Left hindlimb (tissue), 1 donor: ENCODE measurements at places on chromosomes 16 and 17.

DNA sequence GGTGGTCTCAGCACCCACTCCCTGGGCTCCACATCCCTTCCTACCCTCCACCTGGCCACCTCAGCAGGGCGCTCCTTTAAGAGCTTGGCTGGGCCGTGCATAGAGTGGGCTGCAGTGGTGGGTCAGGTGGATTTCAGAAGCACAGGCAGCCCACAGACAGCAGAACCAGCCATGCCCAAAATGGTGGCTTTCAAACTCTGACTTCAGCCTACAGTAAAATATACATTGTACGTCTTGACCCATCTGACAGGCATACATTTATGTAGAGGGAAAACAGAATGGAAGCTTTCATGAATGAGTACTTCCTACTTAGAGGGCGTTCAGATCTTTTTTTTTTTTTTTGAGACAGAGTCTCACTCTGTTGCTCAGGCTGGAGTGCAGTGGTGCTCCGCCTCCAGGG is 26.0 kb upstream of the LASP1NB start:
- DNase-seq, result no peak

DNA sequence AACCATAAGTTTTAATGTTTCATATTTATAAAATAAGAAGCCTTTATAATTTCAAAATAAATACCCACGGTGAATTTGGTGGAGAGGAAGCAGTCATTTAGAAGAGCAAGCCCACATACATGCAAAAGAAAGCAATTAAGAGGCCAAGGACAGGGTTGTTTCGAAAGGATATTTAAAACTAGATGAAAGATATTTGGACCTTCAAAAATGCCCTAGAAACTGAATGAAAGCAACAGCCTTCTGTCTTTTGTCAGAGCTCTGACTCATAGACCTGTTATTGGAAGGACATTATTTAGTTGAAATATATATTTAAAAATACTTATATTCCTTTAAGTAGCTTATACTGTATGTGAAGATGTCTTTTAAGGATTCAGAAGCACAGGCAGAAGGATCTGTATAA is 8.6 kb upstream of the METTL9 start:
- no peak for DNase-seq

DNA sequence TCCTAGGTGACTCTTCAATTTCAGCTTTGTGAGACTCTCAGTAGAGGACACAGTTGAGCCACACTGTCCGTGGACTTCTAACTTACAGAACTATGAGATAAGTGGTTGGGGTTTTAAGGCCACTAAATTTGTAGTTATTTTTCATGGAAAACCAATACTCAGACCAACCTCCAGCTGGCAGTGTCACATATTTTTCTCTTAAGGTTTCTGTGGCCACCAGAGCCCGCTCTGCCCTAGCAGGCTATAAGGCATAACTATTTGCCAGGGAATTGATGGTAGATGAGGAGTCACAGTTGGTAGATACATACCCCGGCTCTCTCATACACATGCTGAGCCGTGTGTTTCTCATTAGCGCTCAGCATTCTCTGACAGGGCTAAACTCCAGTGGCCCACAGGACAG is 336.8 kb upstream of the MON1B start:
- no peak for DNase-seq

DNA sequence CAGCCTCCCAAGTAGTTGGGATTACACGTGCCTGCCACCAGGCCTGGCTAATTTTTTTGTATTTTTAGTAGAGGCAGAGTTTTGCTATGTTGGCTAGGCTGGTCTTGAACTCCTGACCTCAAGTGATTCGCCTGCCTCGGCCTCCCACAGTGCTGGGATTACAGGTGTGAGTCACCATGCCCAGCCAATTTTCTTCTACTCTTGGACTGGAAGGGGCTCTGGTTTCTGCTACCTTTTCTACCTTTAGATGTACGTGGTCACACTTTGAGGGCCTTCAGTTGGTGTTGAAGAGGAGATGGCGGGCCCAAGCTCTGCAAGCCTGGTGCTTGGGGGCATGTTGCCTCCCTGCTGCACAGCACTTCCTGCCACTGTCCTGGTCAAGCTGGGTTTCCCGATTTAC is 173.6 kb downstream of the PRKCA start:
- DNase-seq, result no peak

DNA sequence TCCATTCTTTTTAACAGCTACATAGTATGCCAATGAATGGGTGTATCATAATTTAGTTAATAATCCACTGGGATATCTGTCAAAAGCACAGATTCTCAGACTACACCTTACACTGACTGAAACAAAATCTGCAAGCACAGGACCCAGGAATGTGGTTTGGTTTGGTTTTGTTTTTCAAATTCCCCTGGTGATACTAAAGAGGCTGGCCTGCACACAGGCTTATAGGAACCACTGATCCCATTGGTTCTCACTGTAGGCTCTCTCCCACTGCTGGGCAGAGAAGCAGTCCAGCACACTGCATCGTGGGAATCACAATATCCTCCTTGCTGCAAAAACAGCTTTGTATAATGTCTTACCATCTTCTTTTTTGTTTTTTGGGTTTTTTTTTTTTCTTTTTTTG is 67.1 kb downstream of the TEX14 start:
- no peak for DNase-seq

GRCh38 chr17:79338604-79339003 is 264.0 kb downstream of the ENGASE start:
- DNase-seq, result no peak

- no peak for DNase-seq
Observed at GRCh38 chr17:49687878-49688491, 10.1 kb upstream of the SPOP start.

DNA sequence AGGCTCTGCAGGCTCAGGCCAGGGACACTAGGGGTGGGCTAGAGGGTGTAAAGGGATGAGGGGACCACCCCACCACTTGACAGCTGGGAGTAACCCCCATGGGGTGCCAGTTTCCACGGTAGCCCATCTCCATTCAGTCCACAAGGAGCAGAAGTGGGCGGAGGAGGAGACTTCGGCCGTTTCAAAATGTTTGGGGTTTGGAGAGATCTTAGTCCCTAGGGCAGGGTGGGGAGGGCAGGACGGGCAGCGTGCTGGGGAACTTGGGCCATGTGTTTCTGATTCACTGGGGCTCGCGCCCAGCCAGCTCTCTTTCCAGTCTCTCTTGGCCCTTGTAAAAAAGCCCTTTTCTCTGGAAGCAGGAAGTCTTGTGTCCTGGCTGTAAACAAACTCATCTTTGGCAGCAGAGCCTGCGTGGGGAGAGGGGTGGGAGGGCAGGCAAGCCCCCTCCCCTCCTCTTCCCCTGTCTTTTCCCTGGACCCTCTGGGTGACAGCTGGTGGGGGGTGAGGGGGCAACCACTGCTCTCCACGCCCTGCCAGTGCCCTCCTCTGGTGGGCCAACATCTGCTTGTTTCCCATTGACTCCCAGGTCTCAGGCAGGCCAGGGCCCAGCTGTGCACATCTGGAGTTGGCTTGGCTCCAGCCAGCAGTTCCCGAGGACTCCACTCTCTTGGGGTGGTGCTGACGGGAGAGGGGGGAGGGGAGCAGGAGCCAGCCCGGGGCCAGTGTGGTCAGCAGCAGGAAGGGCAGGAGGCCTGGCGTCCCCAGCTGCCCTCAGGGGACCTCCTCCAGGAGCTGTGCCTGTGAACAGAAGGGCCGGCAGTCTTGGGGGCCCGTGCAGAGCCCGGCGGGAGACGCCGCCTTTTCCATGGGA is 8.1 kb downstream of the CYGB start:
- DNase-seq, result peak; percentile 91

GRCh38 chr17:75341784-75342486 is 52.7 kb upstream of the SLC25A19 start:
- no peak for DNase-seq

DNA sequence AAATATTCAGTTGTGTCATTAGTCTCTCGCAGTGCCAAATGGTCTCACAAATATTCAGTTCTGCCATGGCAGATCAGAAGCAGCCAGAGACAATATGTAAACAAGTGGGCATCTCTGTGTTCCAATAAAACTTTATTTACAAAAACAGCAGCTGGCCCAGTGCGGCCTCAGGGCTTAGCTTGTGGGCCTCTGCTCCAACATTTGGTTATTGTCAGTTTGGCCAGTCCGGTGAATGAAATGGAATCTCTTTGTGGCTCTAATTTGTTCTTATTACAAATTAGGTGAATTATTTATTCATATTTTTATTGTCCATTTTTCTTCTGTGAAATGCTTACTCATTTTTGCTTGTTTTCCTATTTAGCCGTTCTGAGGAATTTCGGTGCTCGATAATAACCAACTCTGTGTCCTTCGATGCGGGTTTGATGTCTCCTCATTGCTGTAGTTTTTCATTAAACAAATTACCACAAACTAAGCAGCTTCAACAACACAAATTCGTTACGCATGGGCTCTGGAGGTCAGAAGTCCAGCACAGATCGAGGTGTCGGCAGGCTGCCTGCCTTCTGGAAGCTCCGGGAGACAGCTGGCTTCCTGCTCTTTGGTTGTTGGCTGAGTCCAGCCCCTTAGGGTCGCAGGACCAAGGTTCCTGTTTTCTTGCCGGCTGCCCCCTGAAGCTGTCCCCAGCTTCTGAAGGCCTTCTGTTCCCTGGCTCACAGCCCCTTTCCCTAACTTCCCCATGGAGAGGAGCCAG is 4.1 kb upstream of the SLC38A10 start:
- DNase-seq, result no peak

GRCh38 chr16:24721830-24722238 is 7.6 kb upstream of the TNRC6A start:
- DNase-seq, result no peak

- DNase-seq, result no peak
Observed at GRCh38 chr17:2995886-2996809, 67.3 kb downstream of the OR1D5 start.

DNA sequence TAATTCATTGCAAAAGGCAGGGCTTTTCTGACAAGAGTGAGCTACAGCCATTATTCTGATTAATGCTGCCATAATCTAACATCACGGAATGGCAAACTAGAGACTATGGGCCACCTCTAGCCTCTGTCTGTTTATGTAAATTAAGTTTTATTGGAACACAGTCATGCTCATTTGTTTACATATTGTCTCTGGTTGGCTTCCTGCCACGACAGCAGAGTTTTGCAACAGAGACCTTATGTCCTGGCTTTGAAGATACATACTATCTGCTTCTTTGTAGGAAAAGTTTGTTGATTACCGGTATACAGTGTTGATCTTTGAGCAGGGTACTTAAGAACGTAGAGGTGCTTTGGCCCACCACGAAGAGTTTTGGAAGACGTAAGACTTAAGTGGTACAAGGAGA is 715.9 kb upstream of the RBFOX1 start:
- no peak for DNase-seq

DNA sequence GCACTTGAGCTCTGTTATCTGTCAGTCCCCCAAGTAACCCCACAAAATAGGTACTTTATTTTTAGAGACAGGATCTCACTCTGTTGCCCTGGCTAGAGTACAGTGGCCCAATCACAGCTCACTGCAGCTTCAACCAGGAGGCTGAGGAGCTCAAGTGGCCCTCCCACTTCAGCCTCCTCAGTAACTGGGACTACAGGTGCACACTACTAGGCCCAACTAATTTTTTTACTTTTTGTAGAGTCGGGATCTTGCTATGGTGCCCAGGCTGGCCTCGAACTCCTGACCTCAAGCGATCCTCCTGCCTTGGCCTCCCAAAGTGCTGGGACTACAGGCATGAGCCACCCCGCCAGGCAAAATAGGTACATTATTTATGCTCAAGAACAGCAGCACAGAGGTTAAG is 99.6 kb downstream of the MGAT5B start:
- no peak for DNase-seq

GRCh38 chr16:3401719-3402397 is 843 bp downstream of the ZNF174 start:
- no peak for DNase-seq

GRCh38 chr17:12046786-12047185 is 26.1 kb downstream of the MAP2K4 start:
- no peak for DNase-seq

- no peak for DNase-seq
Observed at GRCh38 chr17:15513058-15513791, 45.8 kb upstream of the CDRT4 start.

DNA sequence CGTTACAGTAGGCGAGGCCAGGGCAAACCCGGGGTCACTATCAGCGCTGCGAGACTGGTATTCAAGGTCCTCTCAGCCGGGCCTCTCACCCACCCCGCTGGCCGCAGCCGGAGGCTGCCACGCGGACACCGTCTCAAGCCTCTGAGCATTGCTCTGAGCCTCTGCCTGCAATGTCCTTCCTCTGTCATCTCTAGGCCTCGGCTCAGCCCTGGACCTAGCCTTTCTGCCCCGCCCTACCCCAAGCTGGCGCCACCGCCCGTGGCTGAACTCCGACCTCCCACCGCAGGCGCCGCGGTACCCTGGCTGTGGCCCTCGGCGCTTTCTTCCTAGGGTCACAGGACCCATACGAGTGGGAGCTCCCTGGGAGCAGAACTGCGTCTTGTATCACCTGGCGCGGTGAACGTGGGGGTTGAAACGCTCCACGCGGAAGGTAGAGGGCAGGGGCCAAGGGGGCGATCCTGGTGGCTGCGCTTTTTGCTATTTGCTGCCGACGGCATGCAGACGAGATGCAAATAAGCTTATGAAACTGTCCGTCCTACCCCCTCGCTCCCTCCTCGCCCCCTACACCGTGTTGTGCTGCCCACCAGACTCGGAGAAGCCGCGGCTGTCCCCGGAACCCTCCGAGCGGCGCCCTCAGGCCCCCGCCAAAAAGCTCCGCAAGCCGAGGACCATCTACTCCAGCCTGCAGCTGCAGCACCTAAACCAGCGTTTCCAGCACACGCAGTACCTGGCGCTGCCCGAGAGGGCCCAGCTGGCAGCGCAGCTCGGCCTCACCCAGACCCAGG is 3.7 kb downstream of the DLX4 start:
- no peak for DNase-seq

- DNase-seq, result peak; percentile 64
Observed at GRCh38 chr16:84754353-84754856, 54.6 kb downstream of the USP10 start.

- no peak for DNase-seq
Observed at GRCh38 chr17:57999496-58000017, 7.5 kb downstream of the SRSF1 start.

DNA sequence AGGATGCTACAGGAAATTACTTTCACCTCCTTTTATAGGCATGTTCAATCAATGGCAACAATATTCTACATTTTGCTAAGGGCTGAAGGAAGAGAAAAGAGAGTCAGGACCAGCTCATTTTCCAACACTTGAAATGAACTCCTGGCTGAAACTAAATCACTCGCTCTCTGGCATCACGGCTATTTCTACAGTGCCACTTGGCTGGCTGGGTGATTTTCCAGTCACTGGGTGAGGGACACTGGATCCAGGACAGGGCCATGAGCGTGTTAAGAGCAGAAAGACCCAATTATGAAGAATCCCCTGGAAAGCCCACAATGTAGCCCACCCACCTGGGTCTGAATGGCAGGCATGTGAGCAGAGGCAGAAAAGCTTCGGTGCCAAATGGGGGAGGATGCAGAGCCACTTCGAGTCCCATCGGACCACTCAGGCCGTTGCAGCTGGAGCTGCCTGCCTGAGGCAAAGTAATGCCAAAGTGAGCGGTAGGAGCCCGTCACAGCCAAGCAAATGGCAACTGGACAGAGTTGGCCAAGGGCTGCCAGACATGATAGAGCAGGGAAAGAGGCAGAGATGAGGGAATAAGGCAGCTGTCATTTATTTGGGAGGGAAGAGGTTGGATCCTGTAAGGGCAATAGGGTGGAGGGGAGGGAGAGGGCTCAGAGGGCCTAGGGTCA is 246.2 kb downstream of the STX8 start:
- DNase-seq, result peak; percentile 51

GRCh38 chr16:78929841-78930240 is 670.7 kb downstream of the MAF start:
- DNase-seq, result peak; percentile 39

GRCh38 chr16:4319454-4320421 is 3.9 kb downstream of the GLIS2 start:
- no peak for DNase-seq
